Activated naive CD8-positive, alpha-beta T cell treated with anti-CD3 and anti-CD28 coated beads, Interleukin-2, amount 50 U/mL, for 24 hours (primary cell): ENCODE measurements at places on chromosomes 12 and 14.

DNA sequence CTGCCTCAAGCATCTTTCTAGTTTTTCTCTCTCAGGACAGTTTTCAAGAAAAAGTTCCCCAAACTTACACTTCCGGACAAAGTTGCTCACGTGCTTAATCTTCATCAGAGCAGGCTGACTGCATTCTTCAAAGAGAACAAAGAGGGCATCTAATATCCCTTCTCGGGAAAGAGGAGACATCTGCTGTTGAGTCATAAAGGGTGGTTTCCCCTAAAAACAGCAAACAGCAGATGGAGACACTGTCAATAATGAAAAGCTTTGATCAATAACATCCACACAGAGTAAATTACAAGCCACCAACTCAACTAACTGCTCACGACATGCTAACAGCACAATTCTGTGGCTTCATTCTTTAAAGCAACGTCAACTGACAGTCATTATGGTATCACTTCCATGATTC is 8.1 kb downstream of the CIT start:
- H3K4me3 ChIP-seq = no peak overlapping the region
- H3K36me3 ChIP-seq = peaks cover 24% of the 10 kb centered on the region
- no peak for DNase-seq
- no peaks in the 10 kb centered on the region for H3K4me1 ChIP-seq
- H3K27me3 ChIP-seq = no peaks in the 10 kb centered on the region
- no peak overlapping the region for H3K27ac ChIP-seq

GRCh38 chr14:30227436-30227835 is 299.8 kb upstream of the PRKD1 start:
- no peaks in the 10 kb centered on the region for H3K27me3 ChIP-seq
- DNase-seq = no peak
- no peak overlapping the region for H3K4me3 ChIP-seq
- no peaks in the 10 kb centered on the region for H3K36me3 ChIP-seq
- no peaks in the 10 kb centered on the region for H3K4me1 ChIP-seq
- H3K27ac ChIP-seq = no peak overlapping the region

DNA sequence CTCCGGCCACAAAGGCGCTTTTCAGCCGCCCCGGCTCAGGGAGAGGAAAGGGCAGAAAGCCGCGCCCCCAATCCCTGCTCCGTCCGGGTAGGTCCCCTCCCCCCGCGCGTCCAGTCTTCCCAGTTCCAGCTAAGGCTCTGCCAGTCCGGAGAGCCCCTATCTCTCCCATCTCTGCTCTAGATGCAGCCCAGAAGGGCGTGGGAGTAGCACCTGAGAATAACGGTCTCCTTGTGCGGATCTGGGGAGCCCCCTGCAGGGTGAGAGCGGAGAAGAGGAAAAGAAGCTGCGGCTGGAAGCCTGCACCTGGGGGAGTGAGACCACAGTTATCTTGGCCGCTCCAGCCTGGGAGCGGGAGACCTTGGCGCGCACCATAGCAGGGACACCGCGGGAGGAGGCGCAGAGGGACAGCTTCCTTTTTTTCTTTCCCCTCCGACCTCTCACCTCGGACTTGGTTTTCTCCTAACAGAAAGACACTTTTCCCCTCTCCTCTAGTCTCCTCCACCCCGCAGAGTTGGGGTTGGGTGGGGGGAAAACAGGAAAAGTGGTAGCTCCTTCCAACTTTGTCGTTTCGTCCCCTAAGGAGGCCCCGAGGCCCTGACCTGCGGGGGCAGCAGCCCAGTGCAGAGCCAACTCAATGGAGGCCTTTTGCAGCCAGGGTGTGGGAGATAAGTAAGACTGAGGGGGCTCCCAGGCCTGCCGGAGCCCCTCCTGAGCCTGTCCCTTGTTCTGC is 2.4 kb downstream of the DHH start:
- peak; percentile 70 for DNase-seq
- H3K27ac ChIP-seq = no peak overlapping the region
- H3K27me3 ChIP-seq = peaks cover 61% of the 10 kb centered on the region

DNA sequence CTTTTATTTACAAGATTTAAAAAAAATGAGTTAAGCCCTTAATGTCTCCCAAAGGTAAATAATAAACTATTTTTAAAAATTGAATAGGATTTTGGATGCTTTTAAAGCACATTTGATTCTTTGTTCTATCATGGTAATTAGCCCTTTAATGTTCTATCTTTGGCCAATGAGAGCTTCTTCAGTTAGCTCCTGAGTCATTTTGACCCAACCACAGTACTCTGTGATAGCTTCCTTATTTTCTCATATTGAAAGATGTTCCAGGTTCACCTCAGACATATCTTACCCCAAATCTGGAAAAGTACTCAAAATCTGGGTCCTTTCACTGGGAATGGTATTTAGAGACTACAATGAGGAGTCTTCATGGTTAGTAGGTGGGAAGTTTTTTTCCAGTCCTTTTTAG is 98.0 kb downstream of the MYRFL start:
- no peak overlapping the region for H3K4me3 ChIP-seq
- H3K27ac ChIP-seq = no peak overlapping the region
- no peak for DNase-seq
- peaks cover 2% of the 10 kb centered on the region for H3K27me3 ChIP-seq
- no peaks in the 10 kb centered on the region for H3K36me3 ChIP-seq

- no peaks in the 10 kb centered on the region for H3K4me1 ChIP-seq
- DNase-seq = no peak
- H3K27ac ChIP-seq = peak overlapping the region; percentile 27
- no peak overlapping the region for H3K4me3 ChIP-seq
These were observed 22.9 kb downstream of the ZNF268 start for GRCh38 chr12:133204264-133204603.

DNA sequence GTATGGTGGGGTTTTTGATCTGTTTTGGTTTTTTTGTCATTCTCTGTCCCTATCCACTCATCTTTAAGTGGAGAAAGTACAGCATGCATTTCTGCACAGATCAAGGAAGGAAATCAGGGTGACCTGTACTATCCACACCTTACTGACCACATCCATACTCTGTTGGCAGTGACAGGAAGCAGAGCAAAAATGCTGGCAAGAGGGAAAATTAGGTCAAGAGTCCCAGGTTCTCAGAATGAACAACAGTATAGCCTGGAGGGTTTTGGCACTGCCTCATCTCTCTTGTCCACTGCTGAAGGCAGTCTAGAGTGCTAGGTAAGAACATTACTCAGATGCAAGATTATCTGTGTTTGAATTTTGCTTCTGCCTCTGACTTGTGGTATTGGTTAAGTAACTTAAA is 70.7 kb downstream of the TAOK3 start:
- H3K36me3 ChIP-seq = peaks cover 3% of the 10 kb centered on the region
- DNase-seq = no peak
- no peaks in the 10 kb centered on the region for H3K27me3 ChIP-seq
- H3K4me3 ChIP-seq = no peak overlapping the region
- no peak overlapping the region for H3K27ac ChIP-seq
- H3K4me1 ChIP-seq = peaks cover 40% of the 10 kb centered on the region

- no peak for DNase-seq
- peaks cover 73% of the 10 kb centered on the region for H3K4me1 ChIP-seq
- H3K4me3 ChIP-seq = peak overlapping the region; percentile 37
These were observed 83.2 kb downstream of the ETV6 start for GRCh38 chr12:11732715-11733114.

- no peak overlapping the region for H3K4me3 ChIP-seq
- peaks cover 8% of the 10 kb centered on the region for H3K27me3 ChIP-seq
- peak overlapping the region; percentile 82 for H3K27ac ChIP-seq
- H3K4me1 ChIP-seq = peaks cover 23% of the 10 kb centered on the region
- H3K36me3 ChIP-seq = no peaks in the 10 kb centered on the region
These were observed 43.3 kb upstream of the PLEKHG6 start for GRCh38 chr12:6266971-6267721.

DNA sequence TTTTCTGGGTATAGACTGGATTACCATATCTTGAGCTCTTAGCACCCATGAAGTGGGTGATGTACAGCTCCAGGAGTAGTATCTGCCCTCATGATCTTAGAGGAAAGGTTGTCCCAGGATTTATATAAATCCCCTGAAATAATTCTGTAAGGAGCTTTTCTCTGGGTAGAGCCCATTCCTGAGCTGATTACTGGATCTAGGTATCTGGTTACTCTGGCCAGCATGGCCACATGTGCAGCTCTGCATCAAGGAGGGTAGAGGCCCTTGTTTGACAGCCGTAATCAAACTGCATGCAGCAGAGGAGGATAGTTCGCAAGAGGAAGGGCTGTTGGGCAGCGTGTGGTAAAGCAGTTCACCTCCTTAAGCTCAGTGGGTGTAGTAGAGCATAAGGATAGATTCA is 8.5 kb downstream of the COX14 start:
- DNase-seq = no peak
- peaks cover 25% of the 10 kb centered on the region for H3K4me1 ChIP-seq
- H3K27me3 ChIP-seq = no peaks in the 10 kb centered on the region
- H3K36me3 ChIP-seq = peaks cover 30% of the 10 kb centered on the region
- H3K27ac ChIP-seq = no peak overlapping the region
- H3K4me3 ChIP-seq = no peak overlapping the region

DNA sequence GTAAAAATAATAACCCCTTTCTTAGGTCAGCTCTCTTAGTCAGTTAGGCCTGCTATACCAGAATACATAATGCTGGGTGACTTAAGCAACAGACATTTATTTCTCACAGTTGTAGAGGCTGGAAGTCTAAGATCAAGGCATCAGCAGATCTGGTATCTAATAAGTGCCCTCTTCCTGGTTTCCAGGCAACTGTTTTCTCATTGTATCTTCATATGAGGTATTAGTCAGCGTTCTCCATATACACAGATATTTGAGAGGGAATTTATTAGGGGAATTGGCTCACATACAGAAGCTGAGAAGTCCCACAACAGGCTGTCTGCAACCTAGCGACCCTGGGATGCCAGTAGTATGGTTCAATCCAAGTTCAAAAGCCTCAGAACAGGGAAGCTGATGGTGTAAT is 896.0 kb downstream of the GALC start:
- no peak overlapping the region for H3K4me3 ChIP-seq
- no peaks in the 10 kb centered on the region for H3K36me3 ChIP-seq
- no peak for DNase-seq
- H3K27me3 ChIP-seq = no peaks in the 10 kb centered on the region

- no peak overlapping the region for H3K4me3 ChIP-seq
- H3K27ac ChIP-seq = no peak overlapping the region
- H3K27me3 ChIP-seq = no peaks in the 10 kb centered on the region
- H3K4me1 ChIP-seq = no peaks in the 10 kb centered on the region
- no peaks in the 10 kb centered on the region for H3K36me3 ChIP-seq
These were observed 371.1 kb downstream of the FSCB start for GRCh38 chr14:44135972-44136371.

GRCh38 chr12:78802593-78802992 is 62.0 kb upstream of the SYT1 start:
- H3K4me1 ChIP-seq = no peaks in the 10 kb centered on the region
- no peak overlapping the region for H3K4me3 ChIP-seq
- DNase-seq = no peak
- no peaks in the 10 kb centered on the region for H3K36me3 ChIP-seq
- H3K27me3 ChIP-seq = no peaks in the 10 kb centered on the region
